Muscle of back (tissue), 13 donors: ENCODE measurements at places on chromosomes 3 and 15. TPM values are rescaled to one million over a fixed set of nuclear protein-coding genes. Genes with fewer than 3 reads are reported as not detected.

DNA sequence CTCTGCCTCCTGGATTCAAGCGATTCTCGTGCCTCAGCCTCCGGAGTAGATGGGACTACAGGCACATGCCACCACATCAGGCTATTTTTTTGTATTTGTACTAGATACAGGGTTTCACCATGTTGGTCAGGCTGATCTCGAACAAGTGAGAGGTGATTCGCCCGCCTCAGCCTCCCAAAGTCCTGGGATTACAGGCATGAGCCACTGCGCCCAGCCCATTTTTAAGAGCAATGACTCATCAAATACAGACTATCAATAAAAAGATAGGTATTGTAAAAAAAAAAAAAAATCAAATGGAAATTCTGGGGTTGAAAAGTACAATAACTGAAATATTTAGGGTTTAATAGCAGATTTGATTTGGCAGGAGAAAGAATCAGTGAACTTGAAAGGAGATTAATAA lies 129.0 kb downstream of the TJP1 start:
- DNase-seq, result no peak

DNA sequence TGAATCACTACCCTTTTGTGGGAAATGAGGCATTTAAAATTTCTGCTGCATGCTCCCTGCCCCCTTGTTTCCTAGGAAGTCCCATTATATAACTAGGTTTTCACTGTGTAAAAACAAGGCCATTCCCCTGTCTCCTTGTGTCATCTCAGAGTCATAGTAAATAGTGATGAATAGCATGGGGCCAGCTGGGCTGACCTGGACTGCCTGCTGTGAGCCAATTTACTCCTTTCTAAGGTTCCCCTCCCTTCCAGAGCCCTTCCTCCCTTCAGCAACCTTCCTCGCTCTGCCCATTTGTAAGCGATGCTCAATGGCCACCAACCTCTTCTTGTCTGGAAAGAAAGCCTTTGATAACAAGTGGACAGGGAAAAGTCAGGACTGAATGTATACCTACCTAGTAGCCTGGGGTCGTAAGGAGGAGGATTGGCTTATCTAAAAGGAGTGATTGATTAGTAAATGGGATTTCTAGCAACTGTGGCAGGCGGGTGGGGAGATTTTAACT lies 11.7 kb downstream of the ITGA11 start:
- no peak for DNase-seq

GRCh38 chr3:67640023-67640660 lies 14.3 kb downstream of the SUCLG2 start:
- DNase-seq, result no peak

DNA sequence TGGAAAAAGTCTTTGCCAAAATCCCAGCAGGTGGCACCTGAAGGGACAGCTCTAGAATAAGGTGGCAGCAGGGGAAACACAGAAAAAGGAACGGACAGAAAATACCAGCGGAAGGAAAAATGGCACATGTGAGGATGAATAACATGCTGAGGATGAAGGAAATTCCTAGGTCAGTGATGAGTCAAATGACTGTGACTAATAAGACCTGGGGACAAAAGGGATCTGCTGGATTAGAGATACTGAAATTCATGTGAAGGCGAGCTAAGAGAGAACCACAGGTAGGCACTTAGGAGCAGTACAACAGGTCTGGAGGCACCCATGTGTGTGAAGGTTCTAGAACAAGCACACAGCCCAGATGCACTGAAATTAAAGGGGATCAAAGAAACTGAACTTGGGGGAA lies 482.5 kb downstream of the FOXP1 start:
- DNase-seq, result peak; percentile 43

GRCh38 chr15:72749700-72750099 lies 33.9 kb downstream of the ADPGK start:
- no peak for DNase-seq

GRCh38 chr15:58179206-58179605 lies 41.0 kb downstream of the AQP9 start:
- DNase-seq, result no peak

DNA sequence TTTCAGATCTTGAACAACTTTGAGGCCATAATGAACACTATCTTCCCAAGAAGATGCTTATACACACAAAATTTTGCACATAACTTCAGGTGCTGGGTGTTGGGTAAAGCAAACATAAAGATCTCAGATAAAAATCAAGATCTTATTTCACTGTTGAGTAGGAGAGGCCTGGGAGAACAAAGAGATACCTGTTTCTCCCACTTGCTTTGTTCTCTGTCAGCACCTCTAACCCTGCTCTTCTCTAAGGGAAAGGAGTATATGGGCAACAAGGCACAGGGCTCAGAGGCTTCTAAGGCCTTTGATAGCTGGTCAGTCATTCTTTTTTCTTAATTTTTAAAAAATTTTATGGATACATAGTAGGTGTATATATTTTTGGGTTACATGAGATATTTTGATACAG lies 3.6 kb upstream of the GK5 start:
- no peak for DNase-seq

GRCh38 chr15:83582381-83582780 lies 71.5 kb upstream of the ADAMTSL3 start:
- no peak for DNase-seq

- peak; percentile 54 for DNase-seq
Observed at GRCh38 chr3:124928333-124929202, 6.0 kb downstream of the MUC13 start.

DNA sequence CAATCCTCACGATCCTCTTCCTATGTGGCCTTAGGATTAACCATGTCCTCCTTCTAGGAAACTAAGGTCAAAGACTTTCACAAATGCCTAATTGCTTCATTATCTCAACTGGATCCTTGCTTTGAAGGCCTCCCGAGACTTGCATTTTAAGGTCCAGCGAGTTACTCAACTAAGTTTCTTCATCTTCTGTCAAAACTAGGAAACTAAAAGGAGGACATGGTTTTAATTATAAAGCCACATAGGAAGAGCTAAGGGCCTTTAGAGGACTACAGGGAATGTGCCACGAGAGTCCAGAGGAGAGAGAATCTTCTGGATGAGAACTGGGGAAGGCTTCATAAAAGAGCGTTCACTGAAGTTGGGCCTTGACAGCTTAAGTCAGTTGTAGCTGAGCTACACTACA lies 87.8 kb upstream of the LPP start:
- DNase-seq, result no peak

DNA sequence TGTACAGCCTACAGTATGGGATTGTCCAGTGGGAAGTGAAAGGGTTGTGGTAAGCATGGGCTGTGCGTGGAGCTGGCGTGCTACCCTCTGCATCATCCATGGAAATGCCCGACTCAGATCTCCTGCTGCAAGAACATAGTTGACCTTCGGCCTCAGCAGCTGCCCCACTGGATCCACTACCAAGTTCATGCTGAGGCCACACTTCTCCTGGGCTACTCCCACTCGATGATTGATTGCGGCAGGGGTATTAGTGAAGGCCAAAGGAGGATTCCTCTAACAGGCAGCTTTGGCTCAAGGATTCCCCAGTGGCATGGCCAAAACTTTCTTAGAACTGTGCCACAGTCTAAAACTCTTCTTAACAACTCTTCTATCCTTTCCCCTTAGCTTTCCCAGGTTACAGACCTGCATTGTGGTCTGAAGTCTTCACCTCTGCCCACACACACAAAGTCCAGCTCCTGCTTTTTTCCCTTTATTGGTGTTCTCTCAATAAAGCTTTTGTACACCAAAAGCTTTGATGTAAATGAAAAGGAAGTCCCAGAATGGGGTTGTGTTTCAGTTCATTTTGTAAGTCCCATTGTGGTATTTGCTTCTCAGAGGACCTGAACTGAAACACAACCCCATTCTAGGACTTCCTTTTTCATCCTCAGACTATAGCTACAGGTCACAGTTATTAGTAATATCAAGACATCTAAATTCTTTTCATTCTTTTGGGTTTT lies 4.9 kb upstream of the TBC1D5 start:
- peak; percentile 32 for DNase-seq

DNA sequence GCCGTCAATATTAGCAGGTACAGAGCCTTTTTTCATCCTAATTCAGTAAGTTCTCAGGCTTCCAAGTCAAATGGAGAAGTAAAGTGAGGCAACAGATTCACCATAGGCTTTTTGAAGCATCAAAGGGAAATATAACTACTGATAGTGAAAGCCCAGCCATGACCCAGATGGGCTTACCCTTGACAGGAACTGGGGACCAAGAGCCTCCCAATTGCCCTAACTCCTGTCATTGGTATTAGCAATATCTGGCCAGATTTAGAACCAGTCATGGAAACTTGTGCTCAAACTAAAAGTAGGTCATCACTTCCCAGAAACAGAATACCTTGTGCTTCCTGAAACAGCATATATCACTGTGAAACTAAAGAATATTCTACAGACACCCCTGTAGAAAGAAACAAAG lies 33.0 kb downstream of the NME9 start:
- DNase-seq, result no peak

- peak; percentile 82 for DNase-seq
Observed at GRCh38 chr15:69414701-69415167, 585 bp downstream of the KIF23 start.

- no peak for DNase-seq
Observed at GRCh38 chr3:182686033-182686886, 107.0 kb upstream of the ATP11B start.

GRCh38 chr3:23084367-23084766 lies 118.8 kb upstream of the UBE2E2 start:
- DNase-seq, result no peak

- no peak for DNase-seq
Observed at GRCh38 chr15:91253605-91254004, 153.5 kb downstream of the SV2B start.

- DNase-seq, result no peak
Observed at GRCh38 chr3:178498871-178499270, 37.4 kb upstream of the KCNMB2 start.

DNA sequence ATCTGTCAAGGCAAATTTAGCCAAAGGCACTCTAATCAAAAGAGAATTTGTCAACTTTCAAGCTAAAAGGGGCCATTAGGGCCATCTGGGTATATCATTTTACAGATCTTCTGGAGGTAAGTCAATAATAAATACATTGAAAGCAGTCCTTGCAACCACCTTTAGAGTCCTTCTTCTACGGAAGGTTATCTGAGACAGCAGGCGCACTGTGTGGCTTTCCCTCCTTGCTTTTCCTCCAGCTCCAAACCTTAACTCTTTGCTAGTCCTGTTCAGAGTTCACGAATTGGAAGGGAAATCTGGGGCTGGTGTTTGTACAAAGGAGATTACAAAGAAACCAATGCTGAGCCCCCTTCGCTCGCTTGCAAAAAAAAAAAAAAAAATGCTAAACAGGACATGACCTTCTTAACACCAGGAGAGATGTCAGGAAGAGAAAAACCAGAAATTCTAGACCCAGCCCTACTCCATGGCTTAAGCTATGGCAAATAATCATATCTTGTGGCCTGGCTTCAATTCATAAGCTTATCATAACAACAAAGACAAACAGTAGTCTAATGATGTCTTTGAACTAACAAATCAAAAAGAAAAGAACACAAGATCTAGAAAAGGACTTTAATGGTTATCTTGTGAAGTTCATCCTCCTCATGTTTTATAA lies 215.7 kb downstream of the STT3B start:
- DNase-seq, result no peak

- DNase-seq, result peak; percentile 48
Observed at GRCh38 chr3:134427400-134428111, 53.3 kb upstream of the AMOTL2 start.

DNA sequence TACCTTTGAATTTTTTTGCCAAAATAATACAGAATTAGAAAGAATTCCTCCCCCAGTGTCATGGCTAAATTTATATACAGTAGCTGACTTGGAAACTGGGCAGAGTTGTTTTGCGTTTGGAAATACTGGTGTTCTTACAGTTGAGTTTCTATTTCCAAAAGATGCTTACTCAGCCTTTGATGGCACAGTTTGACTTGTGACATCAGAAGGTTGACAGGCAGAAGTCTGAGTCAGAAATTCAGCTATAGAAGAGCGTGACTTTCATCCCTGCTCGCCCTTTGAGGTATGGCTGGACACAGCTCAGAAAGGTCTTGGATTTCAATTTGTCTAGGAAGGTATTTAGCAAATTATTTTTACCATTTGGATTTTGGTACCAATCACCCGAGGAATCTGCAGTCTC lies 175.8 kb downstream of the VGLL4 start:
- DNase-seq, result no peak

- DNase-seq, result no peak
Observed at GRCh38 chr15:71167445-71168165, 52.3 kb downstream of the THSD4 start.

DNA sequence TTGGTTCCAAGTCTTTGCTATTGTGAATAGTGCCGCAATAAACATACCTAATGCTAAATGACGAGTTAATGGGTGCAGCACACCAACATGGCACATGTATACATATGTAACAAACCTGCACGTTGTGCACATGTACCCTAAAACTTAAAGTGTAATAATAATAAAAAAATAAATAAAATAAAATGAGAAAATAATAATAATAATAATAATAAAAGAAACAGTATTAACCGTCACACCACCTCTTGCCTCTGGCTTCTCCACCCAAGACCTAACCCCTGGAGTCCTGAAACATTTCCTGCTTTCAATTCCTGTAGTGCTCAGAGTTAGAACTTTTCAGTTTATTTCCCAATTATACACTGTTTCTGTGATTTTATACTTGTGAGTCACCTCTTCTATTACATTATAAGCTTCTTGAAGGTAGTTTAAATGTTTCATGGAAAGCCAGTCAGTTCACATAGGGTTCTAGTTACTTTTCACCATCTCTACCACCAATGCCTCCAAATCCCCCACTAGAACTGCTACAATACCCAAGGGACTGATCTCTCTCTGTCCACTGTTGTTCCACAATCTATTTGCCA lies 18.4 kb upstream of the GHSR start:
- DNase-seq, result no peak

DNA sequence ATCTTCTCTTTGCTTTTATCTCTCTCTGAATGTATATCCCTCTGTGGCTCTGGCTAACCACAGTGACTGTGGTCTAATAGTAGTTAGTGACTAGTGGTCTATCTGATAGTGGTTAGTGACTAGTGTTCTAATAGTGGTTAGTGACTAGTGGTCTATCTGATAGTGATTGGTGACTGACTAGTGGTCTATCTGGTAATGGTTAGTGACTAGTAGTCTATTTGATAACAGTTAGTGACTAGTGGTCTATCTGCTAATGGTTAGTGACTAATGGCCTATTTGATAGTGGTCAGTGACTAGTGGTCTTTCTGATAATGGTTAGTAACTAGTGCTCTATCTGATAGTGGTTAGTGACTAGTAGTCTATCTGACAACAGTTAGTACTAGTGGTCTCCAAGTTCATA lies 110.5 kb downstream of the MDFIC2 start:
- DNase-seq, result no peak

GRCh38 chr3:132659000-132659364 lies 627 bp downstream of the ACAD11 start:
- DNase-seq, result no peak

- no peak for DNase-seq
Observed at GRCh38 chr3:187063286-187064121, 75.8 kb downstream of the RPL39L start.

DNA sequence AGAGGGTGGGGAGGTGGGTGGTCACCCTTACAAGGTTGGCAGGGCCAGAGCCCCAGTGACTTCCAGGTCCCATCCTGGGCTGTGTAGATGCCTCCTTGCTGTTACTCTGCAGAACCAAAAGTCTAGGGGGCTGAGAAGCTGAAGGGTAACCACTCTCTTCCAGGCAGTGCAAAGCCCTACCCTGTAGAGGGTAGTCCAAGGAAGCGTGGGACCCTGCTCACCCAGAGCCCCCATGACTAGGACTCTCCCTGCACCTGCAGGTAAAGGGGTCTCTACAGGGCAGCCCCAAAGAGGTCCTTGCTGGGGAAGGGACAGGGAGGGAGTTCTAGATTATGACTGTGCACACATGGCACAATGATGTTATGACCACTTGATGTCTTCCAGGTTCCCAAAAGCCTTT lies 14.2 kb downstream of the GHRL start:
- no peak for DNase-seq

Gene FANCD2OS
- polyA plus RNA-seq, result not detected

Gene GPR176
- 10.0 TPM for polyA plus RNA-seq

Gene DUOXA1
- 0.19 TPM for polyA plus RNA-seq

Gene CHRFAM7A
- 1.0 TPM for polyA plus RNA-seq

Gene SERINC4
- 0.75 TPM for polyA plus RNA-seq
